ENCODE measurements at places on chromosomes 13 and 19. TPM values are rescaled to one million over a fixed set of nuclear protein-coding genes. Genes with fewer than 3 reads are reported as not detected.

DNA sequence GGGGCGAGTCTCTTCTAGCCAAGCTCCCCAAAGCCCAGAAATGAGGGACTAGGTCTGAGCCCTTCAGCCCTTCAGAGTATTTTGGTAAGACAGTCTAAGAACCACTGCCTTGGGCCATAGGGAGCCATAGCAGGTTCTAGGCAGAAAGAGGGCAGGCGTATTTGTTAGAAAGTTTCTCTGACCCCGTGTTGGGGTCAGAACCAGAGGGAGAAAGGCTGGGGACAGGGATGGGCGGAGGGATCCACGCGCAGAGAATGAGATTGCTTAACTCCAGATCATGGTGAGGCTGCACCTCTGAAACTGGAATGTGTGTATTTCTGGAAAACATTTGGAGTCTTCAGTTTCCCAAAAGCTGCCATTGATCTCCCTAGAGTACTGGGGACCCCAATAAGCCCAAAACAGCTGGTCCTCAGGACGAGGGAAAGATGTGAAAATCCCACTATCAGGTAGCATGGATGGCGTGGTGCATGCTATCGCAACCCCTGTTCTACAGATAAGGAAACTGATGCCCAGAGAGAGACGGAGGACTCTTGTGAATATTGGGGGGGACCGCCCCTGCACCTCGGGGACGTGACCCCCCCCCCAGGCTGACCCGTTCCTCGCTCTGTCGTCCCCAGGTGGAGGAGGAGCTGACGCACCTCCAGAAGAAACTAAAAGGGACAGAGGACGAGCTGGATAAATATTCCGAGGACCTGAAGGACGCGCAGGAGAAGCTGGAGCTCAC lies 703 bp upstream of the TPM4 start:
- peak overlapping the region; percentile 95 for H3K27ac ChIP-seq
- peaks cover 3% of the 10 kb centered on the region for H3K4me1 ChIP-seq
- no peaks in the 10 kb centered on the region for H3K27me3 ChIP-seq
- DNase-seq, result peak; percentile 54

- H3K27me3 ChIP-seq, result no peaks in the 10 kb centered on the region
- no peak for DNase-seq
- no peaks in the 10 kb centered on the region for H3K4me1 ChIP-seq
These were observed 4.8 kb downstream of the STK24 start for GRCh38 chr13:98571955-98572662.

DNA sequence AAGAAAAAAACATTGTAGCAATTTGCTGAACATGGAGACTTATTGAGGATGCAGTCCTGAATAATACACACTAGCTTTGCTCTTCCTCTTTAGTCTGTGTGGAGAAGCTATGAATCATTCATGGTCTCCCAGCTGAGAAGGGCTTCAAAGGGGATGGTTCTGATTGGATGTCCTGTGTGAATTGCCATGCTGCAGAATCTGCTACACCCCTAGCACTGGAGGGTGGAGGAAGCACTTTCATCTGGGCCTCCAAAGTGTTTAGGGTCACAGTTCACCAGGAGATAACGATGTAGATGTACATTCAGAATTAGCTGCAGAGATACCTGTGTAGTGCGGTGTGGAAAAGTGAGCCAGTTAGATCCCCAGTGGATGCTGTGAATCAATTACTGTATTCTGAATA lies 321.1 kb upstream of the EDNRB start:
- H3K27ac ChIP-seq, result no peak overlapping the region
- no peaks in the 10 kb centered on the region for H3K27me3 ChIP-seq
- DNase-seq, result peak; percentile 46
- H3K36me3 ChIP-seq, result no peaks in the 10 kb centered on the region
- H3K4me1 ChIP-seq, result no peaks in the 10 kb centered on the region

GRCh38 chr13:96527497-96527896 lies 437.6 kb downstream of the HS6ST3 start:
- no peak overlapping the region for H3K27ac ChIP-seq
- H3K36me3 ChIP-seq, result no peaks in the 10 kb centered on the region
- no peaks in the 10 kb centered on the region for H3K27me3 ChIP-seq
- H3K4me1 ChIP-seq, result no peaks in the 10 kb centered on the region
- peak; percentile 54 for DNase-seq

- no peak overlapping the region for H3K4me3 ChIP-seq
- no peaks in the 10 kb centered on the region for H3K4me1 ChIP-seq
- H3K27ac ChIP-seq, result no peak overlapping the region
- DNase-seq, result no peak
- no peaks in the 10 kb centered on the region for H3K36me3 ChIP-seq
These were observed 19.3 kb downstream of the TNFSF11 start for GRCh38 chr13:42592915-42593900.

DNA sequence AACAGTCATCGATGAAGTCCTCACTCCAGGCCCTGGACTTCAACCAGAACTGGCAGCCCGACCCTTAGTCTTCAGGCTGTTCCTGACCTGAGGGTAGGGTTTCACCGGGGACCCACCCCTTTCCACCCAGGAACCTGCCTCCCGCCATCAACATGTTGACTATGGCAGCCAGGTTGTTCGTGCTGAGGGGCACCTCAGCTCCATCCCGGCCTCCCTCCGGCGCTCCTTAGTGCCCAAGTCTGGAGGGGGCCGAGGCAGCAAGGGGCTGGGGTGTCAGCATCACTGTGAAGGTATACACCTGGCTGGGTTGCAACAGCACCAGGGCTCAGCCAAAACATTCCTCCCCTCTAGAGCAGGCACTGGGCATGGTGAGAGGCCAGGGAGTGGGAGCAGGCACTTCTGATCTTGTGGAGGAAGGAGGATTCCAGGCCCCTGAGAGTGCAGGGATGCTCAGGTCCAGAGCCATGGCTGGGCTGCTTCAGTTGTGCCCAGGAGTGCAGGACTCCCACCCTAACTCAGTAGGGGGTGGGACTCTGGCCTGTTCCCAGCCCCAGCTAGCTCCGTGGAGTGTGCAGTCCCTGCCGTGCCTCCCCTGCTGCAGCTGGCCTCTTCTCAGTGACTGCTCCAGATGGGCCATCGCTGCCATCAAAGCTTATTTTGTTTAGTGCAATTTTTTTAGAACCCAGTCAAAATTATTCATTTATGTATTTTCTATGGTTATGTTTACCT lies 1445.9 kb downstream of the PCDH9 start:
- no peak overlapping the region for H3K27ac ChIP-seq
- no peak overlapping the region for H3K4me3 ChIP-seq
- H3K4me1 ChIP-seq, result no peaks in the 10 kb centered on the region
- no peaks in the 10 kb centered on the region for H3K27me3 ChIP-seq
- DNase-seq, result no peak

GRCh38 chr19:49847731-49848696 lies 2.9 kb upstream of the PTOV1 start:
- H3K27me3 ChIP-seq, result no peaks in the 10 kb centered on the region
- H3K4me1 ChIP-seq, result peaks cover 5% of the 10 kb centered on the region
- no peak for DNase-seq
- H3K27ac ChIP-seq, result no peak overlapping the region
- H3K4me3 ChIP-seq, result no peak overlapping the region

- DNase-seq, result no peak
- H3K36me3 ChIP-seq, result no peaks in the 10 kb centered on the region
- no peaks in the 10 kb centered on the region for H3K27me3 ChIP-seq
These were observed 209.7 kb downstream of the LACC1 start for GRCh38 chr13:44089452-44089851.

- H3K4me1 ChIP-seq, result no peaks in the 10 kb centered on the region
- peaks cover 91% of the 10 kb centered on the region for H3K36me3 ChIP-seq
- no peak for DNase-seq
These were observed 9.9 kb downstream of the ZNF91 start for GRCh38 chr19:23385404-23385803.

GRCh38 chr13:113557013-113557412 lies 27.5 kb upstream of the TFDP1 start:
- no peaks in the 10 kb centered on the region for H3K4me1 ChIP-seq
- H3K36me3 ChIP-seq, result no peaks in the 10 kb centered on the region
- DNase-seq, result peak; percentile 24
- no peak overlapping the region for H3K4me3 ChIP-seq
- no peaks in the 10 kb centered on the region for H3K27me3 ChIP-seq

DNA sequence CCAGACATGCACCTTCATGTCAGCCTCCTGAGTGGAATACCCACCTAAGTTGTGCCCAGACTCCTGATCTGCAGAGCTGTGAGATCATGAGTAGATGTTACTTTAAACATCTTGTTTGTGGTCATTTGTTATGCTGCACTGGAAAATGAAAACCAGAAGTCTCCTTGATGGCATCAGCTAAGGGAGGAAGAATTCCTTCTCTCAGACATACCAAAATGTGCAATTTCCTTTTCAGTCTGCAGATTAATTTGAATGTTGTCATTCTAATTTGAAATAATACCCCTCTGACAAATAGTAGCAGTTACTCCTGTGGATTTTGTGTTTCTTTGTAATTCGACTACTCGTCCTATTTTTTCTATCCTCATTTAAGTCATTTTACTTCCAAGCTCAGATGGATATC lies 59.3 kb downstream of the ITGBL1 start:
- DNase-seq, result no peak
- H3K36me3 ChIP-seq, result no peaks in the 10 kb centered on the region
- H3K27me3 ChIP-seq, result no peaks in the 10 kb centered on the region
- no peak overlapping the region for H3K27ac ChIP-seq

- no peaks in the 10 kb centered on the region for H3K4me1 ChIP-seq
- H3K27ac ChIP-seq, result no peak overlapping the region
- H3K36me3 ChIP-seq, result no peaks in the 10 kb centered on the region
- H3K4me3 ChIP-seq, result no peak overlapping the region
These were observed 122.3 kb upstream of the GPC6 start for GRCh38 chr13:93104270-93104669.

DNA sequence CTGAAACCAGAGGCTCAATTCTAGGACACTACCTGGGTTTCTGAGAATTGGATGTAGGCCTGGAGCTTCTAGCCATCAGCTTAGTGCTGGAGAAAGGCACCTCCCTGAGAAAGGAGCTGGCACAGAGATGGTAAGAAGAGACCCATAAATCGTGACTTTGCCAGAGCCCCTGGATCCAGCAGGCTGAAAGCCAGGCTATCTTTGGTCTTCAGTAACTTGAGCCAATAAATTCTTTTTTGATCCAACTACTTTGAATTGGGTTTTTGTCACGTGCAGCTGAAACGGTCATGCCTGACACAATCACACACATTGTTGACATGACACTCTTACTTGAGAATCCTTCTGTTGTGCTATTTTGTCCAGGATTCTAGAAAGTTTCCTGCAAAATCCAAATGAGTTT lies 103.4 kb downstream of the LHFPL6 start:
- no peaks in the 10 kb centered on the region for H3K36me3 ChIP-seq
- no peak overlapping the region for H3K4me3 ChIP-seq
- no peak overlapping the region for H3K27ac ChIP-seq
- H3K4me1 ChIP-seq, result peaks cover 15% of the 10 kb centered on the region
- no peaks in the 10 kb centered on the region for H3K27me3 ChIP-seq

- H3K27ac ChIP-seq, result no peak overlapping the region
- peaks cover 10% of the 10 kb centered on the region for H3K27me3 ChIP-seq
- no peak for DNase-seq
- H3K4me3 ChIP-seq, result no peak overlapping the region
- H3K4me1 ChIP-seq, result no peaks in the 10 kb centered on the region
These were observed 56.9 kb downstream of the EDNRB start for GRCh38 chr13:77861741-77862140.

GRCh38 chr19:37718304-37718703 lies 1.3 kb downstream of the ZNF607 start:
- no peaks in the 10 kb centered on the region for H3K27me3 ChIP-seq
- no peaks in the 10 kb centered on the region for H3K4me1 ChIP-seq
- H3K27ac ChIP-seq, result no peak overlapping the region
- peaks cover 7% of the 10 kb centered on the region for H3K36me3 ChIP-seq
- DNase-seq, result peak; percentile 51

DNA sequence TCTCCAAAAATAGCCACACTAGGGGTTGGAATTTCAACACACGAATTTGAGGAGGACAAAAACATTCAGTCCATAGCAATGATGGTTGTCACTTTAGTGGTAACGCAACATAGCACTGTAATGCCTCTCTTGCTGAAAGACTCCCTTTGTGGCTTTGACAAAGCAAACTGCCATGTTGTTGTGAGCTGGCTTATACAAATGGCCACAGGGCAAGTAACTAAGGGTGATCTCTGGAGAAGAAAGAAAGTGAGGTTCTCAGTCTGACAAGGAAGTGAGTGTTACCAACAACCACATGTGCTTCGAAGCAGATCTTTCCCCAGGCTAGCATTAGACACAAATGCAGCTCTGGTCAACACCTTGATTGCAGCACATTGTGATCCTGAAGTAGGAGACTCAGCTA lies 79.1 kb upstream of the PCDH17 start:
- no peak overlapping the region for H3K27ac ChIP-seq
- DNase-seq, result no peak
- no peaks in the 10 kb centered on the region for H3K36me3 ChIP-seq
- H3K4me3 ChIP-seq, result no peak overlapping the region

DACH1 gene
- 1.1 TPM for total RNA-seq

ZIC2 gene
- total RNA-seq, result 301 TPM

PLIN5 gene
- 3.3 TPM for total RNA-seq

KCNJ14 gene
- 0.82 TPM for total RNA-seq

GAMT gene
- 49.6 TPM for total RNA-seq

FSD1 gene
- total RNA-seq, result 35.2 TPM

APOC4 gene
- not detected for total RNA-seq

PGLYRP2 gene
- total RNA-seq, result not detected

ZNF626 gene
- 25.1 TPM for total RNA-seq

TSEN34 gene
- 25.2 TPM for total RNA-seq

PSMD8 gene
- 177 TPM for total RNA-seq

ZNF415 gene
- 11.1 TPM for total RNA-seq

KIR2DL4 gene
- not detected for total RNA-seq
